ENCODE measurements at places on chromosomes 6 and 20.

DNA sequence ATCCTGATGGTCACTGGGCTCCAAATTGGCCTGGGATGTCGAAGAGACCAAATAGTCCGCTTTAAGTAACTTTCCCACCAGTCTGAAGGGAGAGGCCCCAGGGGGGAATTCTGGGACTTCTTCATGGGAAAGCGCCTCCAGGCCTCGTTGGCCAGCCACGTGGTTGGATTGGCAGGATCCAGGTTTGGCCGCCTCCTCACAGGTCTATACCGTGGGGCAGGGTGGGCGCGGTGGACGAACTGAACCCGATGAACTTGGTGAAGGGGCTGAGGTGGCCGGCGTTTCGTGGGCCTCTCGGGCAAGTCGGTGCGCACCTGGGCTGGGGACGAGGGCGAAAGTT lies 297 bp downstream of the POM121L2 start:
- DNase-seq: no peak

DNA sequence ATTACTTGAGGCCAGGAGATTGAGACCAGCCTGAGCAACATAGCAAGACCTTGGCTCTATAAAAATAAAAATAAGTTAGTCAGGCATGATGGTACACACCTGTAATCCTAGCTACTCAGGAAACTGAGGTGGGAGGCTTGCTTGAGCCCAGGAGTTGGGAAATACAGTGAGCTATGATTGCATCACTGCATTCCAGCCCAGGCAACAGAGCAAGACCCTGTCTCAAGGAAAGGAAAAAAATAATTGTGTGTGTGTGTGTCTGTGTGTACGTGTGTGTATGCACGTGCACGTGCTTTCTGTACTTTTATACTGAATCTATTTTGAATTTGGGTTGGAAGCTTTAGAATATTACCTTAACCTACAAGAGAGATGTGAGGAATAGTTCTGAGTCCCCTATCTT lies 58.9 kb downstream of the KIZ start:
- DNase-seq: no peak

DNA sequence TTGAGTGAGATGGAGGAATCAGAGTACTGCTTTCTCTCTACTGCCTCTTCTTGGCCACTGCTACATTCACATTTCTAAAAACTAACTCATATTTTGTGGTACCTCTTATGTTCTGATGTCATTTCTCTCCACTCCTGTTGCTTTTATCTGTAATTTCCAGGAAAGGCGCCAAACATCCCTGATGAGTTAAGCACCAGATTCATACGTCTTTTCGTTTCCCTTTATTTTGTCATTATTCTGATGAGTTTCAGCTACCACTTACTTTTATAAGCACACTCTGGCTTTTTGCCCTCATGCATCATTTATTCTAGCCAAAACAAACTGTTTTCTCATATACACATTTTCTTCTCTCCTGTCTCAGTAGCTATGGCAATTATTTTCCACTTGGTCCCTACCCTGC lies 680.0 kb downstream of the RNF144B start:
- no peak for DNase-seq

GRCh38 chr6:21489826-21490225 lies 103.7 kb upstream of the SOX4 start:
- no peak for DNase-seq

DNA sequence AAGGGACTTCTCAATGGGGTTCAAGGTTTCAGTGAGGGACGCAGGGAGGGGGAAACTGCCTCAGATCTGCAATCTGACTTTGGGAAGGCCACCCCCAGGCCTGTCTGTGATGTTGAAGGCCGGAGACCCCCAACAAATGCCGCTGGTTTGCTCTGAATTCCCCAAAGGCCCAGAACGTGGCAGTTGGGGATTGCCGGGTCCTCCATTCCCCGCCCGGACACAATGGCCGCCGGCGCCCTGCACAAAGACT lies 326 bp upstream of the BCL2L1 start:
- DNase-seq: no peak

- DNase-seq: no peak
These were observed 65.9 kb downstream of the PTPN1 start for GRCh38 chr20:50575865-50576720.

- no peak for DNase-seq
These were observed 91.2 kb downstream of the DLL1 start for GRCh38 chr6:170199716-170200115.

GRCh38 chr6:167708501-167709094 lies 118.1 kb upstream of the AFDN start:
- DNase-seq: no peak

- DNase-seq: no peak
These were observed 8.1 kb downstream of the ANKS1A start for GRCh38 chr6:34897130-34897529.

DNA sequence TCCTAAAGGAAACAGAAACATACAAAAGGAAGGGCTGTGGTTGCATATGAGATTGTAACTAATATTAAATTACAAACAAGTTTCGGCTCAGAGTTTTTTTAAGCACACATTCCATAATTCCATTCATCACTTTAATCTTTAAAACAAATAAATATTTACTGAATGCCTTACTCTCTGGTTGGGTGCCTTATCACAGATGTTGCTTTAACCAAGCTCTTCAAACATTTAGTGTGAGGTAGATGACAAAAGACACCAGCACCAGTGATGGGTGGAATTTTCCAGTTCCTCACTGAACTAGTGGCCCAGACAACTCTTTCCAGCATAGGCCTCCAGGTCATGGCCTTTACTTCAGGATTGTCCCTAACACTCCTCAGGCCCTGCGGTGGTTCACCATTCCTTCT lies 58.7 kb downstream of the ARHGAP18 start:
- no peak for DNase-seq

- no peak for DNase-seq
These were observed 164.8 kb upstream of the CEP162 start for GRCh38 chr6:84392261-84392660.

- DNase-seq: no peak
These were observed 371.9 kb upstream of the ID4 start for GRCh38 chr6:19465256-19465655.

GRCh38 chr6:56821005-56821432 lies 133.9 kb upstream of the BEND6 start:
- DNase-seq: no peak

DNA sequence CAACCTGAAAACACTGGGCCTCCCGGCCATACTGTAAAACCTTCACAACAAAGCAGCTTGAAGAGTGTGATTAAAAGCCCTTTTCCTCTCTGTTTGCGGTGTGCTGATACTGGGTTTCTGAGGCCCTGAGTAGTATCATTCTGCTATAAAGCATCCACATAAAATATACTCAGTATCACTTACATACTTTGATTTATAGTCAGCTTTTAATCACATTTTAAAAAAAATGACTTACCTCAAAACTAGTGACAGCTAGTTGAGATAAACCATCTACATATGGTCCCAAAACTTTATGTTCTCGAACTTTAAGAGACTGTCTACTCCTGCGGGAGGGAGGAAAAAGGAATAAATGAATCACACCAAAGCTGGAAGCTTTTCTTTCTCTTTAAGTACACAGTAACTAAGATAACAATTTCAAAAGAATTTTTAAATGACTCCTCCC lies 135.7 kb downstream of the KIF13A start:
- DNase-seq: no peak

GRCh38 chr20:56634307-56634706 lies 5.2 kb downstream of the TFAP2C start:
- no peak for DNase-seq

DNA sequence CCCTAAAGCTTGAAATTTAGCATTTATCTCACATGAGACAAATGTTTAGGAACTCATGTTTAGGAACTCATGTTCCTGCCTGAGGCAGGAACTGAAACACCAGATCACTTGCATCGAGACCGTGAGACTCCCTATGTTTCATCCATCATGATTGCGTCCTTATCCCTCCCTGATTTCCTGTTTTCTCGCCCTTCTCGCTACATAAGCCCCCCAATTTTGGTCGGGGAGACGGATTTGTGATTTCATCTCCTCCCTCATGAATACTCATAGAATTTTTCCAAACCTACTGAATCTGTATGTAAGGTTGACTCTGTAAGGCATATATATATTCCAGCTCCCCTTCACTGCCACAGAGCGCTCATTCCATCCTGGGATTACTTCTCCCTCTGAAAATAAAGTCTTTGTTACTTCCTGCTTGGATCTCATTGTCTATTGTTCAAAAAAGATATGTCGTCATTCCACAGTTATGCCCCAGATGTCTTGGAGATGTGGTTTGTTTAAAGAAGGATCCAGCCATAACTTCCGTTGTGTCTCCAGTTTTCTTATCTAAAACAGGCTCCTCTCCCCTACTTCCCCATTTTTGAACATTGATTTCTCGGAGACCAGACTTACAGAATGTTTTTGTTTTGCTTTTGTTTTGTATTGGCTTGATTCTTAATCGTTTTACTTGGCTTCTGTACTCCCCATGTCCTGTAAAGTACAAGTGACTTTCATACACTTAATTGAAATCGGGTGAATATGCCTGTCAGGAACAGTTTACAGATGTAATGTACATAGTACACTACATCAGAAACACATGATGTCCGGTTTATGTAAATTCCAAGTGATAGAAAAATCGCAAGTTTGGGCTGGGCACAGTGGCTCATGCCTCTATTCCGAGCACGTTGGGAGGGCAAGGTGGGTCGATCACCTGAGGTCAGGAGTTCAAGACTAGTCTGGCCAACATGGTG lies 118.7 kb downstream of the HFE start:
- no peak for DNase-seq

DNA sequence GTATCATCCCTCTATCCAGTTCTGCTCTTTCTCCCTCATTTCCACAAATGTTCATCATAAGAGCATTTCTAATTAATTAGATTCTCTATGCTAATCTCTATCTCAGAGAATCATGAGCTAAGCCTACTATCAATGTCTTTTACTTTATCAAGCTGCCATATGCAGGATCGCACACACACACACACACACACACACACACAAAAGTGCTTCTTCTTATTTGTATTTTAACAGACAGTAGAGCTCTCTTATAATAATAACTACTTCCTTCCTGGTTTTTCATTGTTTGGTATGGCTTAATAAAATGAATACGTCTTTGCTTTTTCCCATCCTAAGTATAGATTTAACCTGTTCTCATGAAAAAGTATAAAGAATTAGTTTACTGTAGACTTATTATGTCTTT lies 170.2 kb downstream of the HAO1 start:
- DNase-seq: no peak

- DNase-seq: no peak
These were observed 6.5 kb downstream of the MBOAT1 start for GRCh38 chr6:20205722-20206161.

- DNase-seq: no peak
These were observed 118.7 kb downstream of the NFATC2 start for GRCh38 chr20:51423810-51424209.

DNA sequence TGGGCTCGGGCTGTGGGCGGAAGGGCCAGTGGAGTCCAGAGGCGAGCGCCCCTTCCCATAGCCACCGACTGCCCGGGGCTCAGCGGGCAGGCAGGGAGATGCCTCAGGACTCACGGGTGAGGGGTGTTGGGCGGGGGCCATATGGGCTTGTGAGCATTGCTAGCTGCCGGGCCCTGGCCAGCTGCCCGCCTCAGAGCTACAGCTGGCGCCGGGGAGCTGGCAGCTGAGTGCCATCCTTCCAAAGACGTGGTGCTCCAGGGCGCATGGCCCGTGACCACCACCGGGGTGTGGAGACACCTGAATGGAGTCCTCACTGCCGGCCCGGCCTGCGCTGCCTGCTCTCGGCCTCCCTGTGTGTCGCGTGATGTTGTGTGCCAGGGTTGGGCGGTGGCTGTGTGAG lies 10.6 kb upstream of the RBBP8NL start:
- no peak for DNase-seq

GRCh38 chr20:45861221-45862075 lies 4.0 kb downstream of the ZSWIM3 start:
- no peak for DNase-seq

Measured in chondrocyte (in vitro differentiated cells).